Body of pancreas (tissue), 4 donors: ENCODE measurements at places on chromosomes 6 and 20. TPM values are rescaled to one million over a fixed set of nuclear protein-coding genes. Genes with fewer than 3 reads are reported as not detected.
A peak's percentile ranks its signal among the peaks of the same experiment; 100 is the strongest.

DNA sequence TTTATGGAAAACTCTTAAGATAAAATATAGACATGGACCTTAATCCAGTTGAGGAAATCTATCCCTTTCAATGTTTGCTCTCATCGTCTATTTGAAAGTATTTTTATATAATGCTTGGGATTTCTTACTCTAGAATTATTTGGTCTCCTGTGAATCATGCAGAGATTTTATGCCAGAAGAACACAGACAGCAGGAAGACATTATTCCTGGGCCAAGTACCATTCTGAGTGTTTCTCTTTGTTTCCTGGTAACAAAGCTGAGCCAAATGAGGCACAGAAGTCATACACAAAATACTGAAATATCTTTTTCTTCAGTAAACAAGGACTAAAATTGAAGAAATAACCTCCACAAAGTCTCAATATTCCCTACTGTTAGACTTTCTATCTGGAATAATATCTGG, 538.2 kb upstream of the EYS start:
- DNase-seq = no peak

DNA sequence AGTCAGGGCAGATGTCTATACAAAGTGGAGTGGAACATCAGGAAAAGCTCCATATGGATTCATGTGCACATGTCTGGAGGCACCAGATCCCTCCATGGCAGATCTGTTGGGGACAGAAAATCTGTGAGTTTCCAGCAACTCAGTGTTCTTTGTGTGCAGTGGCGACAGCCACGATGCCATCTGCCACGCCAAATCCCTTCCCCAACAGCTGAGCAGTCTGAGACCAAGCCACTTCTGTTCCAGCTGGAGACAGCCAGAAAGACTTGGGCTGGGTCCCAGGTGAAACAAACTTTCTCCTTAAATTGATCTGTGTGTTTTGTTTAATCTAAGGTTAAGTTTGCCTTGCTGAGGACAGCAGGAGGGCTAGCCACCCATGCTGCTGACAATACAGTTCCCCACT, 22.9 kb downstream of the FKBP1A start:
- no peak for DNase-seq

The MYLIP gene
- 13.2 TPM for total RNA-seq

DNA sequence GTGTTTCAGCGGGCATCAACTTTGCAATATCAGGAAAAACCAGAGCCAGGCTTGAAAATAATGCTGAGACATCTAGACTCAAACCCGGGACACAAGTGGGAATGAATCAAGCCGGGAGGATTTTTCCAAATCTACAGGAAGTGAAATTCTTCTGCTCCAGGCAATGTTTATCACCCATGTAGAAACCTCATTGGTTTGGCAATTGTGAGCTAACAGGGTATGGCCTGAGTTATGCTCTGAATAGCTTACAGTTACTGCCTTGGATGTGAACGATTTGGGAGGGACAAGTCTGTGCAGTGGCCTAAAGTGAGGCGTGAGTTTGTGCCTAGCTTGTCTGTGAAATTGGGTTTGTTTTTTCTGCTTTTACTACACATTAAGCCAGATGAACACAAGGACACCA, 87.4 kb downstream of the PCSK2 start:
- DNase-seq = no peak

- no peak for DNase-seq
Observed at GRCh38 chr6:37619641-37620040, 78.0 kb downstream of the MDGA1 start.

DNA sequence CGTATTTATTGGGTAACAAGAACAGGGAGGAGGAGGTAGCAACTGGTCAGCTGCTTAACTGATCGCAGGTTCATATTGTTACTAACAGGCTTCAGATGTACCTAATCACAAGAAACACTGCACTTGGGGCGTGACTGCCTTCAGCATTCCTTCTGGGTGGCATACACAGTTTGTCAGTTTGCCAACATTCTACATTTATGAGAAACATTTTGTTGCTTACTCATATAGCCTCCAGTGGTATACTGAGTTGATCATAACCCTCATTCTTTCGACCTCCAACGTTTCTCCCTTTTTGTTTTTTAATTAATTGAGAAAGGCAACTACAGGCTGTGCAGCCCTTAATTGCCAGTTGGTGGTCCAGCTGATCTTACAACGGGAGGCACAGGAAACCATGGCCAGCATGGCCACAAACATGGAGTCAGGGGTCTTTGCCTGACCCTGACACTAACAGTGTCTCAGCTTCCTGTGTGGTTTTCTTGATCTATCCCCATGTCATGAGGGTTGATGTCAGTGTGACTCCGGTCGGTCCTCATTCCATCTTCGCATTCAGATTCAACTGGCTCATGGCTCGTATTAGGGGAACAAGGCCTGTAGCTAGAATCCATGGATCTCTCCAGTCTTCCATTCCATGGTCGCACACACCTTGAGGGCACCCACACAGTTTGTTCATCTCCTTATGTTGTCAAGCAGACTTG, 9.4 kb downstream of the EPB41L2 start:
- DNase-seq = no peak

- no peak for DNase-seq
Observed at GRCh38 chr6:157946865-157947532, 34.7 kb upstream of the SYNJ2 start.

DNA sequence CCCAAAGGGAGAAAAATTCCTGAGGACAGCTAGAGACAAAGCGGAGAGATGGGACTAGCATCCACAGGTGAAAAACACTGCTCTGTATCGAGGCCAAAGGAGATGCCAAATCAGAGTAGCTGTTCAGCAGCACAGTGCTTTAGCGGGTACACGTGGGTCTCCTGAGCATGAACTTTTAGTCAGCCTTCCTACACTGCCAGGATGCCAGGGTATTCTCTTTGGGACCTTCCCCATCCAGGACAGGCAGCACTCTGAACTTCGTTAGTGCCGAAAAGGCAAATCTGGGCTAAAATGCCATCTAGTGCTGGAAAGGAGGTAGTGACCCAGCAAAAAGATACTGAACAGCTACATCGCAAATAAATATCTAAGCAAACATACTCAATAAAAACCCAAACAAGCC, 64.9 kb downstream of the C6orf58 start:
- DNase-seq = peak; percentile 14

DNA sequence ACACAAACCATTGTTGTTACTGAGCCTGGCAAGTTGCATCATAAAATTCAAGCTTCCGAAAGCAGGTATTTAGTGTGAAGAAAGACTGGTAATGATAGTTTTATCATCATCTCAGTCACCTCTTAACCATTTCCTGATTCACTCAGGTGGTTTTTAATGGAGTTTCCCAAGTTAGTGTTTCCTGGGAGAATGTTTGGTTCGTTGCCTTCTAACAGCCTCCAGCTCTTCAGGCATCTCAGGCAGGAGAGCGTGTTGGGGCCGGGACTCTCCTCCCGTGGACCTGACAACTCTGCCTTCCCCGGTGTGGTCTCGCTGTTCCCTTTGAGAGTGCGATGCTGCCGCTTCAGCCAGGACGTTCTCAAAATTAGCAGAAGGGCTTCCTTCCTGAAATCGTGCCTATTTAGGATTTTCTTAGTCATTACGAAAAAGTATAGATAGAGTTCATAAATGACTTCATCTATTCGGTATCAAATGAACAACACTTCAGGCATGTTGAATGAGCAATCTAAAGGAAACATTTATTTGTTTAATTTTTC, 105.0 kb upstream of the QKI start:
- no peak for DNase-seq

The TOX2 gene
- 1.8 TPM for total RNA-seq

- DNase-seq = no peak
Observed at GRCh38 chr6:114055349-114055748, 84.4 kb upstream of the HDAC2 start.

DNA sequence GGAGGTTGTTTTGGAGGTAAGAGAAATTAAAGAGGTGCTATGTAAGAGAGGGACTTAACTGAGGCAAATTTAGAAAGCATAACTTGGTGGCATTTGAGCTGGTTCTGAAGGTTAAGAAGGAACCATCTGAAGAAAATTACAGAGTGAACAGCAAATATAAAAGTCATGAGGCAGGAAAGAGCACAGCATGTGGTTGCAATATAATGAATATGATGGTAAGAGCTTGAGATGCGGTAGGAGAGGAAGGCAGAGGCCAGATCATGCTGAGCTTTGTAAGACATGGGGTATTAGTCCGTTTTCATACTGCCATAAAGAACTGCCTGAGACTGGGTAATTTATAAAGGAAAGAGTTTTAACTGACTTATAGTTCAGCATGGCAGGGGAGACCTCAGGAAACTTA, 279.1 kb downstream of the UTRN start:
- DNase-seq = no peak

GRCh38 chr6:168450917-168451316, 9.9 kb downstream of the SMOC2 start:
- no peak for DNase-seq

DNA sequence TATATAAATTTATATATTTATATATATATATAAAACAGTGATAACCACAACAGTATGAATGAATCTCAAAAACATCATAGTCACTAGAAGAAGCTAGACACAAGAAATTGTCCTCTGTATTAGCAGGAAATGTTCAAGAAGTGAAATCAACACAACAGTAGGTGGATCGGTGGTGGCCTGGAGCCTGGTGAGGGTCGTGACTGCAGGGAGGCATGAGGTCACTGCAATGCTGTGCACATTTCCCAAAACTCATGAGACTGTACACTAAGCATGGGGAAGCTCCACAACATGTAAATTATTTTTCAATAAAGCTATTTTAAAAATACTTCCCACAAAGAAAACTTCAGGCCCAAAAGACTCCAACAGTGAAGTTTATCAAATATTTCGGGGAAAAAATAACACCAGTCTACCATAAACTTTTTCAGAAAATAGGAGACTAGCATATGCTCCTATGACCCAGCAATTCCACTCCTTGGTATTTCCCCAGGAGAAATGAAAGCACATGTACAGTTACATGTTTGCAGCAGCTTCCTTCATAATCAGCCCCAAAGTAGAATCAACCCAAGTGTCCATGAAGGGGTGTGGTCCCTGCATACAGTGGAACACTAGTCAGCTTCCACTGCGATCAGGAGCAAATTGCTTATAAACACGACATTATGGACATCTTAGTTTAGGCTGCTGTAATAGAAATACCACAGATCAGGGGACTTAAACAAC, 144.2 kb downstream of the TBXT start:
- DNase-seq = no peak

DNA sequence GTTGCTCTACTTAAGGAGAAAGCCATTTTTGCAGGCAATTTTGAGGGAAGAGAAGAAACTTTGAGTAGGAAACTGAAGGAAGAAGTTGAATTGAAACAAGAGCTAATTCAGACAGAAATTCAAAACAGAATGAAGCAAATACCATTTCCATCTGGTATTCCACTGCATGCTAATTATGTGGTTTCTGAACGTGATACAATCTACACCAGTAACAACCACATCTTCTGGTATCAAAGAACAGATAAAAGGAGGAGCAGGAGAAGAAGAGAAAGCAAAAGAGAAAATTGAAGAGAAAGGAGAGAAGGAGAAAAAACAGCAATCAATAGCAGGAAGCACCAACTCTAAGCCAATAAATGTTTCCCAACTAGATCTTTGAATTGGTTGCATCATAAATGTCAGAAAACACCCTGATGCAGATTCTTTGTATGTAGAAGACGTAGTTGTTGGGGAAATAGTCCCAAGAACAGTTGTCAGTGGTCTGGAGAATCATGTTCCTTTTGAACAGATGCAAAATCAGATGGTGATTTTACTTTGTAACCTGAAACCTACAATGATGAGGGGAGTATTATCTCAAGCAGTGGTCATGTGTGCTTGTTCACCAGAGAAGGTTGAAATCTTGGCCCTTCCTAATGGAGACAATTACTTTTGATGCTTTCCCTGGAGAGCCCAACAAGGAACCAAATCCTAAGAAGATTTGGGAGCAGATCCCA, 132.4 kb downstream of the MACROD2 start:
- no peak for DNase-seq

GRCh38 chr6:49666480-49666879, 29.8 kb upstream of the RHAG start:
- no peak for DNase-seq

- no peak for DNase-seq
Observed at GRCh38 chr6:160461641-160462040, 113.5 kb downstream of the SLC22A3 start.

The SCGN gene
- total RNA-seq = 26.7 TPM

- no peak for DNase-seq
Observed at GRCh38 chr20:45279992-45280391, 25.6 kb upstream of the SLPI start.

DNA sequence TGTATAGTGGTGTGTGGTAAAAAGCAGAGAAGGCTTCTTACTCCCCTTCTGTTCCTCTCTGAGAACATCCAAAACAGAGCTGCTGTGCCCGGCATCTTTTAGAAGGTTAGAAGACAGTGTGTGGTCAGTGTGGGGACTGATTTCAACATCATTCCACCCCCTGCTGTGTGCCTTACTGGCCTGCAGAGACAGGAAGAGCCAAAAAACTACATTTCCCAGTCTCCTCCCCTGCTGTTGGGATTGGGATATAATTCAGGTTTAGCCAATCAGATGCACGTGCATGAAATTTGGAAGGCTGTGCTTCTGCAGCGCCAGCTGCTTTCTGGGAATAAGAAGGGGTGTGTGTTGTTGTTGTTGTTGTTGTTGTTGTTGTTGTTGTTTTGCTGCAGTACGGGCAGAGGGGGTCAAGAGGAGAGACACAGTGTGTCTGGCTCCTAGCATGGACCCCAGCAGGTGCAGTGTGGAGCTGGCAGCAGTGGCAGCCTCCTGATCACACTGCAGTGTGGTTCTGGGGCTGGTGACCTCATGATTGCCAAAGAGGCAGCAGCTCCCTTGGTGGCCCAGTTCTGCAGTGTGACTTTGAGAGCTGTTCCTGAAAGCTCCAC, 74.7 kb downstream of the MRPL14 start:
- DNase-seq = peak; percentile 59

The NT5E gene
- total RNA-seq = 4.0 TPM

GRCh38 chr6:1689141-1689540, 79.4 kb downstream of the FOXC1 start:
- no peak for DNase-seq

DNA sequence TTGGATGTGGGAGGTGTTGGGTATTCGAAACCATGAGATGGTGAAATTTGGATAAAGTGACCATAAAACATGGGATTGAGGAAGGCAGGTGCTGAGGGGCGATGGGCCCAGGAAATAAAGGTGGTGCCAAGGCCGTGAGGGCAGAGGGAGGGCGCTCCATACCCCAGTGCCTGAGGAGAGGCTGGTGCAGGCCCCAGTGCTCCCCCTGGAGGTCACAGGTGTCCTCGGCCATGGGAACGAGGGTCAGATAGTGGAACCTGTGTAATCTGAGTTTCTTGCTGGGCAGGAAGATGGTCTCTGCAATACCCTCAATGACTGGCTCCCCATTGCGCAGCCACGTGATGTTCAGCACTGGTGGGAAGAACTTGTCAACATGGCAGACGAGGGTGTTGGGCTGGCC, 16.2 kb downstream of the HLA-DPB1 start:
- DNase-seq = peak; percentile 54

DNA sequence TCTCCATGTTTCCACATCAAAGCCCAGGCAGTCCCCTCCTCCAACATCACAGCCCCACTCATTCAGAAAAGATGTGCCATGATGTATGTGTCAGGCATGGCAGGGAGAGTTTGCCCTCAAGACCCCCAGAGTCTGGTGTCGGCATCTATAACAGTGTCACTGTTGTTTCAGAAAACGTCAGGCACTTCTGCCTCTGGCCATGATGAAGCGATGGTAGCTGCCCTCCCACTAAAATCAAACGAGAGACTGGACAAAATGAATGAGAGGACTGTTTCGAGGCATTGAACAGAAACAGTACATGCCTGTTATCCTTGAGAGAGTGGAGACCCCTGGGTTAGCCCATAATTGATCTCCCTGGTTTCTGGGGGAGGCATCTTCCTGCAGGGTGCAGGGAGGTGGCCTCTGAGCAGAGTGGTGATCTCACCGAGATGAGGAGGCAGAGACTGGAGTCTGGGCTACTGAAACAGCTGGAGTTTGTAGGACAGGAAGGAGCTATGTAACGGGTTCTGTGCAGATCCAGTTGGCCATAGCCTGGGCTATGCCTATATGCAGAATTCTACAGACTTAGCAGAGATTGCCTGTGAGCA, 144.5 kb downstream of the SYCP2 start:
- no peak for DNase-seq
